Lung microvascular endothelial cell (primary cell): ENCODE measurements at places on chromosomes 13 and 19. TPM values are rescaled to one million over a fixed set of nuclear protein-coding genes. Genes with fewer than 3 reads are reported as not detected.

DNA sequence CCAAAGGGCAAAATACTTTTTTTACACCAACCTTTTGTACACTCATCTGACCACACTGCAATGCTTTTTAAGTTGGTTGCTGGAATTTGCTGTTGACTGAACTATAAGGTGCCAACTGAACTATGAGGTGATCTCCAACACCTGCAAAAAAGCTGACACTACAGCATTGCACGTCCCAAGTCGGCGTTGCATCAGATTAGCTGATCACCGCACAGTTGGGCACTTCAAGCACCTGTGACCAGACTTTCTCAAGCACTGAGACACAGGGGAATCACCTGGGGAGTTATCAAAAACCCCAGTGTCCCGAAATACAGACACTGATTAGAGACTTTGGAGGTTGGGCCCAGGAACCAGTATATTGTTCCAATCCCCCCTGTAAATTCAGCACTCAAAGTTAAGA lies 1.1 kb downstream of the NLRP11 start:
- DNase-seq = no peak

DNA sequence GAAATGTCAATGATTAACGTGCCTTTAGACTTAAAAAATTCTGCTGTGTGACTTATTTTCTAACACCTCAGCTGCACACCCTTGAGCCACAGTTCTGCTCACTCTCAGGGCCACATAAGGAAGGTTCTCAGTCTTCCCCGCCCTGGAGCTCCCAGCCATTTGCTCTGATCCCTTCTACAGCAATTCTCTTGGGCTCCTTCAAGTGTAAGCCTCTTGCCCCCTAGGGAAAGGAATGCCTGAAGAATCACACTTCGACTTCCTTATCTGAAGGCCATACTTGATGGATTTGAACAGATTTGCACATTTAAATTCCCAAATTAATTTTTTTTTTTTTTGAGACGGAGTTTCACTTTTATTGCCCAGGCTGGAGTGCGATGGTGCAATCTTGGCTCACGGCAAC lies 44.2 kb downstream of the RASA3 start:
- DNase-seq = no peak

GRCh38 chr19:39982883-39983282 lies 11.9 kb downstream of the PSMC4 start:
- DNase-seq = no peak

DNA sequence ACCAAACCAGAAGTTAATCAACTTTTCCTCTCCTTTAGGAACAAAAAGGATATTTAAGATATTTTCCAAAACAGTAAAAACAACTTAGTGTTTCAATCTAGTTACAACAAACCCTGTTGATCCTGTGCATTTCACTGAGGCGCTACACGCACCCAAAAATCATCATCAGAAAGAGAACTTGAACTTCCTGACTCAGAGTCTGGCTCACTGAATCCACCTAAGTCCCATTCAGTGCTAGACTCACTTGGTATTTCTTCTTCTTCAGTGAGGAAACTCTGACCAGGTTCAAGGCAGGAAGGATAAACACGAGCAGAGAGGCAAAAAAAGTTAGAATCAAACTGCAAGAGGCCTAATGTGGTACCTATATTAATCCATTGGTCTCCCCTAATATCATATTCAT lies 2.2 kb downstream of the KBTBD6 start:
- DNase-seq = no peak

- DNase-seq = no peak
Measured at GRCh38 chr13:66895780-66896179, 334.4 kb downstream of the PCDH9 start.

GRCh38 chr13:92224052-92224821 lies 825.8 kb downstream of the GPC5 start:
- no peak for DNase-seq

GRCh38 chr13:110726726-110727125 lies 13.2 kb downstream of the ING1 start:
- DNase-seq = no peak

GRCh38 chr13:28137596-28137995 lies 749 bp upstream of the PAN3 start:
- no peak for DNase-seq

DNA sequence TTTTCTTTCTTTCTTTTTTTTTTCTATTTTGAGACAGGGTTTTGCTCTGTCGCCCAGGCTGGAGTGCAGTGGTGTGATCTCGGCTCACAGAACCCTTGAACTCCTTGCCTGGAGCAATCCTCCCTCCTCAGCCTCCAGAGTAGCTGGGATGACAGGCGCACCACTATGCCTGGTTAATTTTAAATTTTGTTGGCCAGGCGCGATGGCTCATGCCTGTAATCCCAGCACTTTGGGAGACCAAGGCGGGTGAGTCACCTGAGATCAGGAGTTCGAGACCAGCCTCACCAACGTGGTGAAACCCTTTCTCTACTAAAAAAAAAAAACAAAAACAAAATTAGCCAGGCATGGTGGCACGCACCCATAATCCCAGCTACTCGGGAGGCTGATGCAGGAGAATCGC lies 8.7 kb upstream of the SBNO2 start:
- no peak for DNase-seq

- DNase-seq = peak; percentile 12
Measured at GRCh38 chr13:32905864-32906180, 110.4 kb upstream of the KL start.

GRCh38 chr13:104204177-104204576 lies 1138.0 kb upstream of the SLC10A2 start:
- DNase-seq = no peak

GRCh38 chr19:44847144-44848035 lies 1.3 kb downstream of the NECTIN2 start:
- DNase-seq = peak; percentile 74

DNA sequence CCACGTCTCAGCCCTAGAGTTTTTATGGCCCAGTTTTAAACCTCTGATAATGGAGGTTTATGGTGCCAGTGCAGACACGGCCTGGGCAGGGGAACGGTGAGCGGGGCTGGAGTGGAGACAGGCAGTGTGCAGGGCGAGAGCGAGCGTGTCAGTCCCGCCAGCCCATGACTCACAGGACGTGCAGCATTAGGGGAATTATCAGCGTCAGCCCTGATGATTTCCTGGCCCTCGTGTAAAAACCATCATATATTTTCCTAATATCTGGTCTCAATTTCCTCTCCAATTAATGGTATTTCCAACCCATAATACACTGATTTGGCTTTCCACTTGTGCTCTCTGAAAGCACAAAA lies 104.6 kb upstream of the VSTM2B start:
- DNase-seq = no peak

- DNase-seq = no peak
Measured at GRCh38 chr19:5145521-5146511, 176.9 kb downstream of the KDM4B start.

GRCh38 chr19:369256-369655 lies 24.7 kb upstream of the MIER2 start:
- DNase-seq = no peak

CARM1 gene
- 16.7 and 17.4 TPM in 2 replicates for total RNA-seq

TMEM259 gene
- total RNA-seq = 29.4 and 43.8 TPM in 2 replicates

CNFN gene
- total RNA-seq = not detected in 2 replicates

PCDH8 gene
- under 0.01 TPM in 1 of 2 replicates, not detected in the other for total RNA-seq

SULT2B1 gene
- not detected in 2 replicates for total RNA-seq

SLC6A16 gene
- 0.20 and 0.22 TPM in 2 replicates for total RNA-seq

ZNF708 gene
- 5.7 and 9.5 TPM in 2 replicates for total RNA-seq

KLK13 gene
- total RNA-seq = not detected in 2 replicates

PSG3 gene
- not detected in 2 replicates for total RNA-seq

CNMD gene
- total RNA-seq = not detected in 2 replicates
